ENCODE measurements at places on chromosomes 1 and 21.

DNA sequence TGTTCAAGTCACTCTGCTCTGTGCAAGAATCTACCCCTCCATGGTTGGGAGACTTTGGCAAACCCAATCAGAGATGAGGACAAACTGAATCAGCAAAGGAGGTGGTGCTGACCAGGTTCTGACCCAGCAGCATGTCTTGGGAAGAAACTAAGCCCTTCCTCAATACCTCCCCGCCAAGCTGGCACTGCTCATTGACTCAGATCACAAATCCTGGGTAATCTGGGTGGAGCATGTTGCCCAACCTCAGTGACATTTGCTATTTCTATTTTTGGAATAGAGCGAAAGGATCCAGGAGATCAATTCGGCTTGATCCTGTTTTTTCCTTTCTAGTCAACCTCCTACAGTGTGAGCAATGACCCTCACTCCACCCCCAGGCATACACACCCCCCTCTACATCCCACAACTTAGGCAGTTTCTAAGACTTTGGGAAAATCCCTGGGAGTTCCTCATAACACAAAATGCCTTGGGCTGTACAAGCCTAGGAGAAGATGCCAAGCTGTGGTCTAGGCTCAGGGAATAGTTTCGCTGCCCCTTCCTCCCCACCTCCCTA is 166.8 kb upstream of the KCNJ6 start:
- DNase-seq = no peak

- no peak for DNase-seq
Measured at GRCh38 chr21:46000182-46000730, 18.7 kb downstream of the COL6A1 start.

DNA sequence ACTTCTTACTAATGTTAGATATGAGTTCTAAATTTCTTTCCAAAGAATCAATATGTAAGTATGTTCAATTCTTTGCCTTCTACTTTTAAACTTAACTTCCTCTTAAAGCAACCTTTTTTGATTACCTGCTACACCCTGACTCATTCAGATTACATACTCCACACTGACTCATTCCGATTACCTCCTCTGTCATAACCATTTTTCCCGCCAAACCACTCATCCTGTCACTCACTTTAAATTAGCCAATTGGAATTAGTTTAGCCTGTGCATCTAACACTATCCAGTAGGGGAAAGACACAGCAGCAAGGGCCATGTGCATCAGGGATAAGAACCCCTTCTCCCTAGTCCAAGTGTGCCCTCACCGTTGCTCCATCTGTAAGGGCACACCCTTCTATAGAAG is 815.5 kb downstream of the BRINP3 start:
- DNase-seq = no peak

DNA sequence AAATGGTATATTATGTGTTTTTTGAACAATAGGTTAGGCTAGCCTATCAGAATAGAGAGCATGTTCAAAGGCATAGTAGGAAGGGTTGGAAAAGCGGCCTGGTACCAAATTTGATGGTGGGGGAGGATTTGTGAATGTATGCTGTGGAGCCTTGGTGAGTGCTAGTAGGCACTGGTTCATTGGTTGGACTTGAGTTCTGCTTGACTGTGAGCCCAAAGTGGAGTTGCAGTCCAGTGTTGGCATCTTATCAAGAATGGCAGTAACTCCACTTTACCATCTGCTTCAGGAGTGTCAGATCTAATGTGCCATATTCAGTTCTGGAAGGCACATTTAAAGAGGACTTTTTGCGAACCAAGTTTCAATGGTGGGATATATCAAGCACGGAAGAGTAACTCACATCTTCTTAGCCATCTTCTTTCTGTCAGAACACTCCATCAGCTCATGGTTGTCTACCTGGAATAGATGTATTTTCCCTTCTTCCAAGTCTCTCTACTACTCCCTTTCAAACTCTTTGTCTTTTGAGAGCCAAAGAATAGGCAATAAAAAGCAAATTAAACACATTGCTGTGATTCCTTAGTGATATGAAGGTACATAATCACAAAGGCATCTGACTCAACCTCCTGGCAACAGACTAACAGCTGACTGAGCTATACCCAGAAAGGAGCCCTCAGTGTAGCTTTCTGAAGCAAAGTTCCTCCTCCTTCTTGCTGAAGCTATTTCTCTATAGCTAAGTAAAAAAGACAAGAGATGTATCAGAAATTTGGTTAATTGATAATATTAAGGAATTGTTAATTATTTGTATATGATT is 21.7 kb downstream of the LRRC8B start:
- no peak for DNase-seq

DNA sequence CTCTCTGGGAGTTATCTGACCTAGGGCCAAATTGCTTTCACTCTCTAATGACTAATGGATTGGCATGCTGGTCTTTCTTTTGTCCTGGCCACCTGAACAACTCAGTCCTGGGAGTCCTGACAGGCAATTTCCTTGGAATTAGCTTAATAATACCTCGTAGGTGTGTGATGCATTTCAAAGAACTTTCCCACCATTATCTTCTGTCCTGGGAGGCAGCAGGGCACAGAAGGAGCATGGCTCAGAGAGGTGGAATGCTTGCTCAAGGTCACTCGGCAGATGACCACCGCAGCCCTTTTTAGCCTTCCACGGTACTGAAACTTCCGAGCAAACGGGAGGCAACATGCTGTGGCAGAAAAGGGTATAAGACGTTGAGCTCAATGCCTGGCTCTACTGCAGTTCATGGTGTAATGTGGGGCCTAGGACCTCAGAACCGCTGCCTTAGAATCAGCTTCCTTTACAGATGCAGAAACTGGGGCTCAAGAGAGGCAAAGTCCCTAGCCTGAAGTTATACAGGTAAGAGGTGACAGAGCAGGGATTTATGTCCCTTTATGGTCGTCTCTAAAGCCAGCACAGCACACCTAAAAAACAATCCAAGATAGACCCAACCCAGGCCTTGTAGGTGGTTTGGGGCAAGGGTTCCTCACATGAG is 3.2 kb downstream of the ID3 start:
- DNase-seq = no peak

DNA sequence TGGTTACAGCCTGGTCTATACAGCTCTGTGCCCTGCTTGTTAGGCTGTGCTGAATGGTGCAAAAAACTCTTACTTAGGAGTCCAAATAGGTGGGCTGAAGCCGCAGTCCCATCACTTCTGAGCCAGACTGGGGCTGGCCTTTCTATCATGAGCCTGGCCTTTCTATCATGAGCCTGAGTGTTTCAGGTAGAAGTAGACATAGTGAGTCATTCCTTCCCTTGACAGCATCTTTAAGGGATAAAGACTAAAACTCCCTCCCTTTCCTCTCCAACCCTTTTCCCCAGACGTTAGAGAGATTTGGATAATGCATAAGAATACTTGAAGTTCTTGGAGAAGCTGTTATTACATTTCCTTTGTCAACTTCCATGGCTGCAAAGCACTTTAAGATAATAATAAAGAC is 46.5 kb upstream of the PARP1 start:
- no peak for DNase-seq

GRCh38 chr1:110161849-110162248 is 11.6 kb downstream of the SLC6A17 start:
- DNase-seq = no peak

- no peak for DNase-seq
Measured at GRCh38 chr1:67608661-67609576, 76.1 kb upstream of the GADD45A start.

Data from fibroblast of skin of left biceps (primary cell).